ENCODE measurements at places on chromosomes 3 and 15.

GRCh38 chr15:28068930-28069329 lies 30.2 kb downstream of the OCA2 start:
- DNase-seq, result no peak

GRCh38 chr3:11382146-11382745 lies 110.0 kb downstream of the ATG7 start:
- DNase-seq, result no peak

DNA sequence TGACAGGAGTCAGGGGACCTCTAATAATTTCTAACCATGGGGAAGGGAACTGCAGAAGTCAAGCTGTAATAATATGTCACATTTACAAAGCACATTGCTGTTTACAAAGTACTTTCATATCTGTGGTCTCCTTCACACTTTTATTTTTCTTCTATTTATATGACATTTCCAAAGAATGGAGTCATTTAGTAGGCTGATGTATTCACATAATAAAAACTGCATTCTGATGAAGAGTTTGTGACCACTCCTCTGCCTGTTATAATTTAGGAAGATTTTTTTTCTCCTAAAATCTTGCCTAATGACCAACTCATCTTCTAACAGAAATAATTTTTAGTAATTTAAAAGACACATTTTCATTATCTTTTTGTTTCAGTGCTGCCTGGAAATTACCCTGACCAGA lies 272.2 kb upstream of the VEPH1 start:
- no peak for DNase-seq

- no peak for DNase-seq
Measured at GRCh38 chr3:59388555-59389270, 338.9 kb upstream of the CFAP20DC start.

DNA sequence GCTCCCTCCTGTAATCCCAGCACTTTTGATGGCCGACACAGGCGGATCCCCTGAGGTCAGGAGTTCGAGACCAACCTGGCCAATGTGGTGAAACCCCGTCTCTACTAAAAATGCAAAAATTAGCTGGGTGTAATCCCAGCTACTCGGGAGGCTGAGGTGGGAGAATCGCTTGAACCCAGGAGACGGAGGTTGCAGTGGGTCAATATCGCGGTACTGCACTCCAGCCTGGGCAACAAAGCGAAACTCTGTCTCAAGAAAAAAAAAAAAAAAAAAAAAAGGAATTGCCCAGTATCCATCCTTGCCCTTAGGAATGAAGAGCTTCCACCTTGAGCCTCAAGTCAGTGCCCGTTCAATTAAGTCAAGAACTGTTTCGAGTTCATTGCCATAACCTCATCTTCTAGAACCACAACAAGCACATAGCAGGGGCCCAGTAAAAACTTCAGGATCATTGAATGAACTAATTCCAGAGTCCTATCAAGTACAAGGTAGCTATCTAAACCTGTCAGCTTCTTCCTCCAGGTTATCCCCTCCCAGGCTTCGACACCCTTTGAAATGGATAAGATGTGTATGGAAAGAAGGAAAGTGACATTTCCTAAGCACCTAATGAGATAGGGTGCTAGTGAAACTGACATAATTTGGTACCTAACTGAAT lies 826 bp downstream of the DBR1 start:
- DNase-seq, result no peak

GRCh38 chr3:41260063-41260450 lies 60.8 kb downstream of the CTNNB1 start:
- no peak for DNase-seq
